ENCODE measurements at places on chromosomes 2 and 18.

- no peak for DNase-seq
These were observed 33.7 kb downstream of the NABP1 start for GRCh38 chr2:191711621-191712020.

GRCh38 chr2:109370399-109371035, 241.5 kb downstream of the SH3RF3 start:
- DNase-seq, result no peak

DNA sequence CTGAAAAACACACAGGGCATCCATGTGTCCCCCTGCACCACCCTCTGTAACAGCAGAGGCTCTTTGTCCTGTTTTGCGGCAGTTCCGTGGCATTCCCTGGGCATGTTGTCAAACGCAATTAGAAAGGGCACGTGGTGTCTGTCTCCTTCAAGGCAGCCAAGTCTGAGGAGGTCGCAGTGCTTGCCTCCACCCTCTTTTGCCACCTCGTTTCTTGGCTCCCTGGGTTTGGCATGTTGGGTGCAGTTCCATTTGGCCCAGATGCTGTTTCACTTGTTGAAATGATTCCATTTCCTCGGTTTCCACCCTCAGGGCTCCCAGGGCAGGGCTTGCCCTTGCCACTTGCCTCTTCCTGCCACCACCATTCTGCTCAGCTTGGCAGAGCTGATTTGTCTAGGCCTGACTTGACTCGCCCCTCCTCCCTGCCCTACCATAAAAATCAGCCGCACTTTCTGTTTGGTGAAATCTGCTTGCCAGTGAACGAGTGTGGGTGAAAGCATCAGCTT, 12.4 kb downstream of the CCL20 start:
- no peak for DNase-seq

GRCh38 chr2:120511536-120511935, 165.6 kb downstream of the INHBB start:
- DNase-seq, result no peak

GRCh38 chr2:219104107-219105035, 43.6 kb upstream of the IHH start:
- no peak for DNase-seq

DNA sequence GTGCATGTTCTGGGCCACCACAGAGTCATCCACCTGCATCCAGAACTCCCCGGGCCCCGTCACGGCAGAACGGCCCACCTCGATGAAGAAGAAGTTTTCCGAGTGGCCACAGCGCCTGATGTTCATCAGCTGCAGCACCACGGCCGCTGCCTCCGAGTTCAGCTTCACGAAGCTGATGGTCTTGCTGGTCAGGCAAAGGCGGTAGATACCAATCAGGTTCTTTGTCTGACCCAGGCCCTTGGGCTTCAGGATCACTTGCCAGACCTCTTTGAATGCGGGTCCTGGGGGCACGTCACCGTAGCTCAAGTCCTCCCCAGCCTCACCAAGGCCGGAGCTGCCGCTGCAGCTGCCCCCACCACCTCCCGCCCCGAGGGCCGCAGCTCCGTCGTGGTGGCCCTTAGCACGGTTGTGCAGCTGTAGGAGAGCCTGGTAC, 1.6 kb downstream of the IRS1 start:
- DNase-seq, result no peak

GRCh38 chr2:110897966-110898365, 165.6 kb downstream of the ACOXL start:
- DNase-seq, result no peak

DNA sequence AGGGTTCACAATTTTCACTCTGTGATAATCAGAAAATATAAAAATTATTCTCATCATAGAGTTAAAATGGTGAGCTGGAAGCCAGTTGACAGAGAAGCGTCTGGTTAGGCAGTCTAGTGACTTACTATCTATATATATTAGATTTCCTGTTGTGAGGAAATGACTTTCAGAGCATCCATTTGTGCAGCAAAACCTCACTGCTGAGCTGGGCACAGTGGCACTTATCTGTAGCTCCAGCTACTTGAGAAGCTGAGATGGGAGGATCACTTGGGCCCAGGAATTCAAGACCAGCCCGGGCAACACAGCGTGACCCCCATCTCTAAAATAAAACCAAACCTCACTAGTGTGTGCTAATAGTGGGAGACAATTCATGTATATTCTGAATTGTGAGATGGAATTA, 7.2 kb upstream of the KIAA2012 start:
- DNase-seq, result no peak

- no peak for DNase-seq
These were observed 11.2 kb upstream of the FN1 start for GRCh38 chr2:215447056-215447455.

DNA sequence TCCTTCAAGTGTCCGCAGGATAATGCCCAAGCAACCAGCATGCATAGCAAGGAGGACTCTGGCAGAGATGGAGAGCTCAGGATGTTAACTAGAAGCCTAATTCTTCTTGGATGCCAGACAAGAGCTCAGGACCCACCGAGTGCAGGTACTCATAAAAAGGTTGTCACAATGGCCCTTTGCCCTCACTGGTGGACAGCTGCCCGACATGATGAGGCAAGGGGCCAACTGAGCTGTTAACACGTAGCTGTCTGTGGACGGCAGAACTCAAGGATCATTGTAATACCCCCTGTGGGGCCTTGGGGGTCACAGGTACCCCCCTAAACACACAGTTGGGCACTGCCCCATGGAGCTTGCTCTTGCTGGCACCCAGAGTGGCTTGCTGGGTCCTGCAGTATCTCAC, 393.7 kb downstream of the PIK3C3 start:
- no peak for DNase-seq

Data from activated T-helper 9 cell treated with anti-CD3 and anti-CD28 coated beads, Interleukin-2, amount 50 U/mL, for 16 hours (primary cell).